ENCODE measurements at places on chromosomes 1 and 21. TPM values are rescaled to one million over a fixed set of nuclear protein-coding genes. Genes with fewer than 3 reads are reported as not detected.
A peak's percentile ranks its signal among the peaks of the same experiment; 100 is the strongest.

- no peak for DNase-seq
Observed at GRCh38 chr1:54051933-54052430, 1.0 kb downstream of the TMEM59 start.

DNA sequence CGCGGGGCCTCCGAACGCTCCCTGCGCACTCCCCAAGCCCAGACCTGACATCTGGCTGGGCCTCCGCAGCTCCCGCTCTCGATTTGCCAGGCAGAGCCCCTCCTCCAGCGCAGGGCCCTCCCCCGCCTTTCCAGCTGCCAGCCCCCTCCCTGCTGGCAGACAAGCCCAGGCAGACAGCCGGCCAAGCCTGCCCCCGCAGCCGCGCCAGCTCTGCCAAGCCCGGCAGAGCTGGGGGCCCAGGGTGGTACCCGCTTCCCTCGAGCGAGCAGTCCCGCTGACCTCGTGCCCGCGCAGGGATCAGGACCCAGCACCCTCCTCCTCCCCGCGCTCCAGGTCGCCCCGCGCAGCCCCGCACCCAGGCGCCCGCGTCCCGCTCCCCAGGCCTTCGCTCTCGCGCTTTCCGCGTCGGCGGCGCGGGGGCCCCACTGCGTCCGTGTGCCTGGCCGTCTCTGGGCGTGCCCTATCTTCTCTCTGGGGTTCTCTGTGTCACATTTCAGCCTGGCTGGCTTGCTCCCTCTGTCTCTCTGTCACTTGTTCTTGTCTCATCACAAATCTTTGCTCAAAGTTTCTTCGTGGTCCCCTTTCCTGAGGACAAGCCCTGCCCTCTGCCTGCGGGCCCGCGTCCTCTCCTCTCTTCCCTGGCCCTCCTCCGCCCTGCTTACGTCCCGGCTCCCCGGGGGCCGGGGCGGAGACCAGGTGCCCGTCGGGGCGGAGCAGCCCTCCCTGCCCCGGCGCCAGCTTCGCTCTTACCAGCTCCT is 580 bp downstream of the INKA2 start:
- DNase-seq, result peak; percentile 59

DNA sequence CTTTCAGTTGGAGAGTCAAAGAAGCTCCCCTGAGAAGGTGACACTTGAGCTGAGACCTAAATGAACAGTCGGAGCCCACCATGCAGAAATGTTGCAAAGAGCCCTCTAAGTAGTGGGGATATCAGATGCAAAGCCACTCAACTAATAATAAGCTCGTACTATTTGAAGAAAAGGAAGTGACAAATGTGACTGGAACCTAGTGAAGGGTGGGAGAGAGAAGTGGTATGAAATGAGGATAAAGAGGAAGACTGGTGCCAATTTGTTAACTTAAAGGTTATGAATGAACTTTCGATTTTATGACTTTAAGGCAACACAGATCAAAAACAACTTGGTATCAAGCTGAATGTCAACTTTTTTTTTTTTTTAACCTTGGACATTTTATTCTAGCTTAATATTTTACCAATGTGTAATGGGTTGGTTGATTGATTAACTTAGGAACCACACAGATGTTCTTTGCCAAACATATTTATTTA is 14.7 kb downstream of the LYPLAL1 start:
- DNase-seq, result no peak

- no peak for DNase-seq
Observed at GRCh38 chr21:22200378-22201092, 1202.3 kb downstream of the NCAM2 start.

DNA sequence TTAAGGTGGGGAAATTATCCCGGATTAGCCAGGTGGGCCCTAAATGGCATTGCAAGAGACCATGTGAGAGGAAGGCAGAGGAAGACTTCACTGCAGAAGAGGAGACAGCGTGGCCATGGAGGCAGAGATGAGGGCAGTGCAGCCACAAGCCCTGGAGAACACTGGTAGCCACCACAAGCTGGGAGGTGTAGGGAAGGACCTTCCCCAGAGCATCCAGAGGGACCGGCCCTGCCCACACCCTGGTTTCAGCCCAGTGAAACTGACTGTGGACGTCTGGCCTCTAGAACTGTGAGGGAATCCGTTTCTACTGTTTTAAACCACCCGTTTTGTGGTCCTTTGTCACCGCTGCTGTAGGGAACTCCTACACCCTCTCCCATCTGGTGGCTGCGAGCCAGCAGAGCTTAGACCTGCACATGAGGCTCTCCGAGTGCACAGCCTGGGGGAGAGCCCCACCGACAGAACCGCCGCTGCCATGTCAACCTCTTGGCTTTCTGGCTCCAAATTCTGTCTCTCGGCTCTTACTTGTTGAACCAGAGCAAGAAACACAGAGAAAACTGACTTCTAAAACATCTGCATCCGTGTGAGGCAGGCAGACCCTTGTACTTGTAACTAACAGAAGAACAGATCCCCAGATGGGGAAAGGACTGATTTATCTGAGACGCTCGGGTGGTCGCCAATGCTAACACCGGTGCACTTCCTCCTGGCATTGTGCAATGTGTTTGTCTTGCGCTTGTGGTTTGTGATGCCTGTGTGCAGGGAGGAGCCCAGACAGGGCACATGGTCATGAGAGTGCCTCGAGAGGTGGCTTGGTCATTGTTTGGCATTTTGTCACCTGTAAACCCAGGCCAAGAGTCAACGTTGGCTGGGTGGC is 90.8 kb upstream of the TMPRSS2 start:
- DNase-seq, result peak; percentile 7

GRCh38 chr1:64440183-64440826 is 29.6 kb upstream of the CACHD1 start:
- no peak for DNase-seq

- no peak for DNase-seq
Observed at GRCh38 chr1:103333141-103333540, 192.4 kb upstream of the RNPC3 start.

IL22RA1 gene
- total RNA-seq, result not detected

LCE3D gene
- total RNA-seq, result not detected

TCHH gene
- not detected for total RNA-seq

SPRR3 gene
- total RNA-seq, result not detected

All from activated CD4-positive, alpha-beta memory T cell treated with anti-CD3 and anti-CD28 coated beads for 36 hours (primary cell).